ENCODE measurements at places on chromosomes 11 and 22. TPM values are rescaled to one million over a fixed set of nuclear protein-coding genes. Genes with fewer than 3 reads are reported as not detected.

Gene PDGFB
- total RNA-seq: 0.12 TPM

Gene MOV10L1
- 2.6 TPM for total RNA-seq

Gene TSSK2
- total RNA-seq: not detected

Gene RAD9A
- total RNA-seq: 7.3 TPM

Gene C11orf87
- total RNA-seq: not detected

Gene GCAT
- total RNA-seq: 20.6 TPM

All from hair follicle dermal papilla cell (primary cell).